Activated CD4-positive, CD25-positive, alpha-beta regulatory T cell (primary cell): ENCODE measurements at places on chromosomes 2 and 18.

- DNase-seq = no peak
Measured at GRCh38 chr2:218317303-218317630, 25.0 kb upstream of the TMBIM1 start.

GRCh38 chr18:25443776-25444175 is 91.8 kb upstream of the ZNF521 start:
- no peak for DNase-seq

DNA sequence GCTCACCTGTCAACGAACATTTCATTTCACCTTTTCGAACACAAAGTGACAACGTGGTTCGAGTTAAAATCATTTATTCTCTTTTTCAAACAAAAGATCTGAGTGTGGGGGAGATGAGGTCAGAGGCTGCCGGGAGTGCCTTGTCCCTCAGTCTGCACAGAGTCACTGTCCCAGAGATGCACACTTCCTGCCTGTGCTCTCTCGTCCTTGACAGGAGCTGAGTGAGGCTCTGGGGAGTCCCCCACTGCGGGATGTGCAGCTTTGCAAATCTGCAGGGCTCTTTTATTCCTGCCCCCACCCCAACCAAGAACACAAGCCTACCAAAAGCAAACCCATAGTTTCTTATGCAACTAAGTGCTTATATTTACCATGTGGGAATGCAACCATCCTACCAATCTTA is 497.8 kb downstream of the EIPR1 start:
- DNase-seq = no peak

GRCh38 chr2:161123531-161124030 is 36.6 kb upstream of the TANK start:
- no peak for DNase-seq

- DNase-seq = no peak
Measured at GRCh38 chr2:178070824-178071223, 1.8 kb downstream of the PDE11A start.

DNA sequence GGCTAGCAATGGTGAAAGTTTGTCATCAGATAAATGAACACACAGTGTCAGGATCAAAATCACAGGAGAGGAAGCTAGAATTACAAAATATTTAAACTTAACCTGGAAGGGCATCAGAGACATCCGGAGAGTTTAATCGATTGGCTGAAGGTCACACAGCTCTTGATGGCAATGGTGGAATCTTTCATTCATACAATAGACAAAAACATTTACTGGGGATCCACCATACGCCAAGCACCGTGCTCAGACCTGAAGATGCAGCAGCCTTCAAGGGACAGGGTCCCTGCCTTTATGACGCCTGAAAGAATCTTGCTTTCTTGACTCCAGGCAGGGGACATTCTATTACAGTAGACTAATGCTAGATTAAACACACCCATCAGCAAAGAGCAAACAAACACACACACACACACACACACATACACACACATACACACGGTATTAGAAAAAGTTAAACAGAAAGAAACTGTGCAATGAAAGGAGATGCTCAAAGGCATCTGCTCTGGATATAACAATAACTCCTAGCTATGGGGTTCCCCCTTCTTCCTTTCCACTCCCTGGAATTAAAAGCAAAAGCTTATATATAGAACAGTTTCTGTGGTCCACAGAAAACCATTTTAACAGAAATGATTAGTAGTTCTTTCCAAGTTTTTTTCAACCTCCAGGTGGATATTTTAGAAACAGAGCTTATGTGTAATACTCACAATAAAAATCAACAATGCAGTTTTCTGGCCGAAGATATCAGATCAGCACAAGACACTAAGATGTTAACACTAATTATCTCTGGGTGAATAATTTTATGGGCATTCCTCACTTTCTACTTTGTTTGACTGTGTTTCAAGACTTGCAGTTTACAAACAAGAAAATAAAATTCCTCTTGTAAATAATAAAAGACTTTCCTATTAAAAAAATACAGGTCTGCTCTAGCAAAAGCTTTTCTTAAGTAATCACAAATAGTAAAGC is 151.7 kb downstream of the ANKRD44 start:
- DNase-seq = no peak

GRCh38 chr2:172358691-172359556 is 68.5 kb upstream of the ITGA6 start:
- no peak for DNase-seq

DNA sequence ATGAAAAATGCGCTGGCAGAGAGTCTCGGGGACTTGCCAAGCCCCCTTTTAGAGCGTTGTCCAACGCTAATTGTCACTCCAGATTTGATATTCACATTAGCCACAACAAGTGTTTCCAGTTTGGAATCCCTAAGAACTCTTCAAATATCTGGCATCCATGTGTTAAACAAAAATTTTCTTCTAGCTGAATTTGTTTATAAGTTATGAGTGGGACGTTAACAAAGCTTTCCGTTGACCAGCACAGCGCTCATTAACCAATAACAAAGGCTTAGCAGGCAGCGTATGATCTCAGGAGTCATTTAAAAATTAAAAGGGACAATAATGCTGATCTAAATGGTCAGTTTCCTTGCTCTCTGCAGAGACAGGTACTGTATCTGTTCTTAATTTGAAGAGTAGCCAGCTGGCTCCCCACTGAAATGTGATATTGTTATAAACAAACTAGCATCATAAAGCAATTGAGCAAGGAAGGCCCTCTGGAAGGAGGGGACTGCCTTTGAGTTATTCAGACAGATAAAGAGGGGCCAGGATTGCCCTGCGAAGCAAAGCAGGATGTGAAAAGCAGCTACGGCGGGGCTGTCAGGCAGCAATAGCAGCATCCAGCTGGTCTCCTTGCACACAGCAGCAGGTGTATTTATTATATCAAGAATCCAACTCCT is 337.2 kb upstream of the SALL3 start:
- DNase-seq = no peak

GRCh38 chr2:96952976-96953610 is 33.3 kb downstream of the FAM178B start:
- DNase-seq = no peak

DNA sequence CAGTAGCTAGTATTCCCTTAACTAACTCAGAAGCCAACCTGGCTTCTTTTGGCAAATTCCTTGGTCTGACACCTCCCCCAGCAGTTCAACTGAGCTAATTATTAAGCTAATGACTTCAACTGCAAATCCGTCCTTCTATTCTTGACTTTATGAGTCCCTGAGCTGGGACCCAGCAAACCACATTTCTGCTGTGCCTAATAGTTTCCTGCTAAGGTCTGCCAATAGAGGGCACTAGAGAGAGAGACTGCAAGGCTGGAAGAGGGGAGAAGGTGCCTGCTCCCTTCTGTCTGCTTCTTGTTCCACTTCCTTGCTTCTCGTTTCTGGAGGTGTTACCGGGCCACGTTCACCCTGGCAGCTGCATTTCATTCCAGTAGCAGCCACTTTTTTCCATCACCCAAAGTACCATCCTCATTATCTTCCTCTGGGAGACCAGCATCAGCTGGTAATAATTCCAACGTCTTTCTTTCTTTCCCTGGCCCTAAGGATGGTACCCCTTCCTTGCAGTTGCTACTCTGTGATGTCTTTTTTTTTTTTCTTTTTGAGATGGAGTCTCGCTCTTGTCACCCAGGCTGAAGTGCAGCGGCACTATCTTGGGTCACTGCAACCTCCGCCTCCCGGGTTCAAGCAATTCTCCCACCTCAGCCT is 352.0 kb downstream of the TNS1 start:
- no peak for DNase-seq
